ENCODE measurements at places on chromosomes 7 and 10. TPM values are rescaled to one million over a fixed set of nuclear protein-coding genes. Genes with fewer than 3 reads are reported as not detected.

The NKX2-3 gene
- polyA plus RNA-seq = not detected

The CALML3 gene
- polyA plus RNA-seq = not detected

The WDFY4 gene
- polyA plus RNA-seq = 2.2 TPM

The ACSM6 gene
- not detected for polyA plus RNA-seq

The LBX1 gene
- polyA plus RNA-seq = not detected

The CRTAC1 gene
- not detected for polyA plus RNA-seq

The GNGT1 gene
- polyA plus RNA-seq = not detected

The ZNF727 gene
- polyA plus RNA-seq = 0.42 TPM

The SDK1 gene
- polyA plus RNA-seq = not detected

The NAPEPLD gene
- 10.2 TPM for polyA plus RNA-seq

- DNase-seq = no peak
Observed at GRCh38 chr7:877312-878232, 1.2 kb downstream of the GET4 start.

- no peak for DNase-seq
Observed at GRCh38 chr10:50545846-50546245, 77.9 kb downstream of the SGMS1 start.

- DNase-seq = no peak
Observed at GRCh38 chr7:111654343-111654742, 92.1 kb upstream of the IMMP2L start.

- no peak for DNase-seq
Observed at GRCh38 chr10:117768333-117769042, 225.9 kb downstream of the EMX2 start.

DNA sequence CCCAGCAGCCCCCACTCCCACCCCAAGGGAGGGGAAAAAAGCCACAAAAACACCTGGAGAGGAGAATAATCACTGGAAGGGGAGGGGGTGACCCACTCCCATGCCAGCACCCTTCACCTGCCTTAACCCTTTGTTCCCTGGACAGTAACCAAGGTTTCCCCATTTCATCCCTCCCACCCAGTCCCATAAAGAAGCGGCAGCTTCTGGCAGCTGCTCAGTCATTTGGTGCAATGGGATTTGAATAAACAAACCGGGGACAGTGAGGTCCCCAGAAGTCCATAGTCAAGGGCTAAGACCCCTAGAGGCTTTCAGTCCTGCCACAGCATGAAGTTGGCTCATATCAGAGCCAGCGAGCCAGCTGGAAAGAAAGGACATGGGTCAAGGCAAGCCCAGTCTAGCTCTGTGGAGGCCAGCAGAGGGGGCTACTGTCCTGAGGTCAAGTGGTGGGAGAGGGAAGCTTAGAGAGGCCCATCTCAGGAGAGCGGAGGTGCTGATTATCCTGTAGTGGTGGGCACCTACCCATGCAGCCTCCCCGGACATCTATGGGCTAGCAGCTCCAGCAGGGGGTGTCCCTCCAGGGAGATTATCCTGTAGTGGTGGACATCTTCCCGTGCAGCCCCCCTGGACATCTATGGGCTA, 58.9 kb upstream of the LBX1 start:
- DNase-seq = no peak

DNA sequence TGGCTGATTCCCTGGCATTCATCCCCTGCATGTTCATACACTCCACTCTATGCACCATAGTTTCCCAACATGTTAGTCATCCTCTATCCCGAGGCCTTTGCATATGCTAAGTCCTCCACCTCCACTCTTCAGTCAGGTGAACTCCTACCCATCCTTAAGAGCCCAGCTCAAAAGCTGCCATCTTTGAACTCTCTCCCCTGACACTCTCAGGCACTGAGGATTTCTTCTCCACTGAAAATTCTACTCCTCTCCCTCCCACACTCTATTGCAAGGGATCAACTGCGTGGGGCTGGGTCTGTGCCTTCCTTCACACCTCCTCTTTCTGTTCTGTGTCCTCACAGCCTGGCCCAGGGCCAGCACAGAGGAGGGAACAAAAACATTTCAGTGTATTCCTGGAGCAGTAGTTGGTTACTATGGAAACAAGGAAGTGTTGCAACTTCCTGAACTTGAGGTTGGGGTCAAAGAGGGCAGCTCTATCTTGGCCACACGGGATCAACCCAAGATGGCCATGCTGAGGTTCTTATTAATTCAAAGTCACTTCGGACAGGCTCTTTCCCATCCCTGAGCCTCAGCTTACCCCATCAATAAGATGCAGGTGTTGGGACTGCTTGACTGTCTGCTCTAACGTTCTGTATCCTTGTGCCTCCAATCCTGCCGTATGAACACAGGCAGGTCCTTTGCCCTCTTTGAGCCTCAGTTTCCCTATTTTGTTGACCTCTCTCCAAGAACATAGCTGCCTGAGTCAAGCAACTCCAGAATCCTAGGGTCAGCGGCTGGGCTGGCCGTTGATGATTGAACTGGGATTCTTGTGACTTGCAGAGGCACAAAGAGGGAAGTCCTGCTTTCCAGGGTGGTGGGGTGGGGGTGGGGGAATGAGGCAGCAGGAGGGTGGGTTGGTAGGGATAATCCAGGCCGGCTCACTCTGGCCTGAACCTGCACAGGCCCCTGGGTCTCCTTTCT, 15.5 kb downstream of the ZMIZ1 start:
- DNase-seq = peak; percentile 31

DNA sequence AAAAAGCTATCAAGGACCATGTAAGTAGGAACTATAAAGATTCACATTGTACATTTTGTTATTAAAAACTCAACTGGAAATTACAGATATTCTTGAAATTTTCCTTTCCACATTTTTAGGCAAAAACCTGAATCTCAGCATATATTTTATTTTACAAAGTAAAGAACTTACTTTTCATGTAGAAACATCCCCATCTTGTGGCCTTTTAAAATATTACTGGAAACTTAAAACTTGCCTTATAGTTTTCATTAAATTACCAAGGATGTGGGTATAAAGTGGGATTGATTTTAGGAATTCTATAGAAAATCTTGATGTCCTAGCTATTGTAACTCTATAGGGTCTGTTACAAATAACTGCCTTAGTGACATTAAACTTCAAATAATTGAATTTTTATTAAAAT, 10.6 kb downstream of the DBF4 start:
- peak; percentile 50 for DNase-seq

DNA sequence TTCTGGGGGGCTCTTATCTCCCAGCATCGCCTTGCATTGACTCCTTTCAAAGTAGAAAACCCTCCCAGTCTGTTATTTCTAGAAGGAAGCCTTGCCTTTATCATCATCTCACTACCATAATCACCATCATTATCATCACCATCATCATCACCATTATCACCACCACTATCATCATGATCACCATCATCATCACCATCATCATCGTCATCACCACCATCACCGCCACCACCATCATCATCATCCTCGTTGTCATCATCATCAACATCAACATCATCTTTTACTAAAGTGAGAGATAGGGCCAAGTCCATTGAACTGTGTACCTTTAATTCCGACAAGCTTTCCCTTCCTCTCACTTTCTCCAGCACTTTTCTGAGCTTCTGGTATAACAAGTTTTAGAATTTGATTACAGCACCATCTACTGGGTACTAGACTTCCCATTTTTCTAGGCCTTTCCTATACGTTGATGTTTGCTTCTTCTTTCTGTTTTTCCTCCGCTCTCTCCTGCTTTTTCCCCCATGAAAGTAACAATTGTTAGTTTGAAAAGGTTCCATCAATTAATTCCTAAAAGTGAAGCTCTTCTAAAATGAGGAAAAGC, 226.4 kb downstream of the BUB3 start:
- no peak for DNase-seq

- DNase-seq = no peak
Observed at GRCh38 chr7:82803411-82803810, 359.3 kb downstream of the PCLO start.

- no peak for DNase-seq
Observed at GRCh38 chr7:103936558-103936957, 52.9 kb downstream of the RELN start.

DNA sequence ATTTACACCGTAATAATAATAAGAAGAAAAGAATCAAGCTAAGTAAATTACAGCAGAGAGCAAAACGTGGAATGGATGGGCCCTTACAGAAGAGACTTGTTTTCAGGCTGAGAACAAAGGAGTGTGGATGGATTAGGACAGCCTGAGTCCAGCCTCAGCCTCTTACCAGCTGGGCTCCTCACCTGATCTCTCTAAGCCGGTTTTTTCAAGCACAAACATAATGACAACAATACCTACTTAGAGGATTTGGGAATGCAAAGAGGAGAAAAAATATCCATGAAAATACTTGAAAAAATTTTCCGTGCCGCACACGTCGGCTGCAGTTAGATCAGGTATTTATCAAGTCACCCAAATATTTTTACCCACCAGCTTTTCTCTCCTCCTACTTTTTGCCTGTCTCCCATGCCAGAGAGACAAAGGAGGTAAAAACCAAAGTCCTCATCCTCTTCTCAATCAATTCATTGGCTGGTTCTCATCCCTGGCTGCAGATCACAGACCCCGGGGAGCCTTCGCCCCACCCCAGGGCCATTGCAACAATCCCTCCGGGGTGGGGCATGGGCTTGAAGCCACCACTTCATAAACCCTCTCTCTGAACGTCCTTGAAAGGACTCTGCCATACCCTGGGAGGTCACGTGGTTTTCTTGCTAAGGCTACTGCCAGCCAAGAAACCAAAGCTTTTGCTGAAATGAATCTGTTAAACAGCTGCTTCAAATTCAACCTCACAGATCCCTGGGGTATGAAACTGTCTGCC, 29.7 kb upstream of the GTF2I start:
- no peak for DNase-seq

- no peak for DNase-seq
Observed at GRCh38 chr10:77939561-77940001, 13.0 kb upstream of the DLG5 start.

- no peak for DNase-seq
Observed at GRCh38 chr7:20223356-20223755, 6.2 kb upstream of the MACC1 start.

GRCh38 chr10:127987467-127988380, 80.8 kb downstream of the PTPRE start:
- DNase-seq = no peak

- no peak for DNase-seq
Observed at GRCh38 chr7:101186844-101187428, 6.8 kb upstream of the NAT16 start.

DNA sequence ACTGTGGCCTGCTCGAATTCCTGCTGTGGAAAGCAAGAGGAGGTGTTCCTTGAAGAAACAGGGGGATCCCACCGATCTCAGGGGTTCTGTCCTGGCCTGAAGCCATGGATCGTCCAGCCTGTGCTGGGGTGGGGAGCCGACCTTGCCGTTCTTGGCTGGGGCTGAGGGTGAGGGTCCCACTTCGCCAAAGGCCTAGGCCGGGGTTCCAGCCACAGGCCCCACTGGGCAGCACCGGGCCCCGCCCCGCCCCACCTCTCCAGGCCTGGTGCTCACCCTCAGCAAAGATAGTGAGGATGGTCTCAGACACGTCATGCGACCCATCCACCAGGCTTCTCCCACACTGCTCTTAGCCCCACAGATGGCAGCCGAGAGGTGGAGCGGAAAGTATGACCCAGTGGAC, 51.4 kb upstream of the ZNF716 start:
- no peak for DNase-seq

Measured in immature natural killer cell (primary cell).